ENCODE measurements at places on chromosomes 2 and 18. TPM values are rescaled to one million over a fixed set of nuclear protein-coding genes. Genes with fewer than 3 reads are reported as not detected.

The SLC4A3 gene
- not detected for total RNA-seq

The RIT2 gene
- total RNA-seq: not detected

The DSEL gene
- 0.10 TPM for total RNA-seq

DNA sequence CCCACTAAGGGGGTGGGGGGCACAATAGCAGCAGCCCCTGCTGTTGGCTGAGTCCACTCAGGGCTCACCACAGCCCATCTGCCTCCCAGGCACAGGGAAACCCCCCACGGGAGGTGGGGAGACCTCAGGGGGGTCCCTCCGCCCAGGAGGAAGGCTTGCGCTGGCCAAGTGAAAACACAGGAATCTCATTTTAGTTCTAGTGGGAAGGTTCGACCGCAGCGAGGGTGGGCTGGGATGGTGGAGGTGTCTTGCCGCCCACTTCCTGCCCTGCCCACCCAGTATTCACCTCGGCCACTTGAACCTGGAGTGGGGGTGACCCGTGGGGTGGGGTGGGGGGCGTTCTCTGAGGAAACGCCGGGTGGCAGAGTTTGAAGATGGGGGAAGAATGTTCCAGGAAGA, 6.9 kb upstream of the BOK start:
- peaks cover 41% of the 10 kb centered on the region for H3K27me3 ChIP-seq
- H3K4me1 ChIP-seq: no peaks in the 10 kb centered on the region
- H3K36me3 ChIP-seq: peaks cover under 1% of the 10 kb centered on the region
- no peak overlapping the region for H3K27ac ChIP-seq
- DNase-seq: no peak

- peaks cover 91% of the 10 kb centered on the region for H3K36me3 ChIP-seq
- no peak overlapping the region for H3K4me3 ChIP-seq
- H3K4me1 ChIP-seq: no peaks in the 10 kb centered on the region
Measured at GRCh38 chr2:10655499-10656225, 34.1 kb downstream of the NOL10 start.

GRCh38 chr2:178267660-178268059, 73.3 kb downstream of the OSBPL6 start:
- no peak overlapping the region for H3K27ac ChIP-seq
- H3K27me3 ChIP-seq: no peaks in the 10 kb centered on the region
- no peak for DNase-seq
- H3K36me3 ChIP-seq: no peaks in the 10 kb centered on the region
- no peak overlapping the region for H3K4me3 ChIP-seq

DNA sequence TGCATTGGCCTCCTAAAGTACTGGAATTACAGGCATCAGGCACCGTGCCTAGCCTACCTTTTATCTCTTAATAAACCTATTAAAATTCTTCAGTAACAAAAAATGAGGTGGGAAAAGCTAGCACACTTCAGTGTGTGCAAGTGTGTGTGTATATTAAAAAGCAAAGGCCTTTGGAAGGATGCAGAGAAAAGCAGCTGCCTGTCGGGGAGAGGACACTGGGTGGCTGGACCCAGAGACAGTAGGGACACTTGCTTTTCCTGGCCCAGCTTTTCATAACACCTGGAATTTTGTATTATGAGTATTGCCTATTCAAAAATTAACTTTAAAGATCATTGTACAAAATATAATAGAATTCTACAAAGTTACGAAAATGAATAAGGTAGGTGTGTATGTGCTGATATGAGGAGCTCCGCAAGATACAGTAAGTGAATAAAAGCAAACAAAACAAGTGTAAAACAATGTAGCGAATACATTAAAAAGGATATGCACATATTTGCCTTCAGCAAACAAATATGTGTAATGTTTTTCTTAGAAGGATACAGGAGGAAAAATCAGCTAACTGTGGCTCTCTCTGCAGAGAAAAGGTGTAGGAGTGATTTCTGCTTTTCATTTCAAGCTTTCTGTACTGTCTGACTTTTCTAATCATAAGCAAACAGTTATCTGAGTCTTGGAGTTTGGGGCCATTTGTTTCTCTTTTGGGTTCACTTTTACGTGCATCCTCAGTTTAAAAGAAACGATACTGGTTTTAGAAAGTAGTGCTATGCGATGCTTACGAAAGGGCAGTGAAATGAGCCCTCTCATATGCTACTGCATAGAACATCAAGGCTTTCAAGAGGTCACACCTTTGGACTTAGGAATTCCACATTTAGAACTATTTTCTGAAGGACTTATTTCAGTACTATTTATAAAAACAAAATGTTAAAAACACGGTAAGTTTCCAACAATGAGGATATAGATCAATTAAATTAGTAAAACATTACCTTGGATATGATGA, 70.8 kb downstream of the USP40 start:
- H3K4me3 ChIP-seq: no peak overlapping the region
- no peak overlapping the region for H3K27ac ChIP-seq
- peaks cover 42% of the 10 kb centered on the region for H3K36me3 ChIP-seq
- no peak for DNase-seq
- no peaks in the 10 kb centered on the region for H3K27me3 ChIP-seq
- peaks cover 12% of the 10 kb centered on the region for H3K4me1 ChIP-seq

DNA sequence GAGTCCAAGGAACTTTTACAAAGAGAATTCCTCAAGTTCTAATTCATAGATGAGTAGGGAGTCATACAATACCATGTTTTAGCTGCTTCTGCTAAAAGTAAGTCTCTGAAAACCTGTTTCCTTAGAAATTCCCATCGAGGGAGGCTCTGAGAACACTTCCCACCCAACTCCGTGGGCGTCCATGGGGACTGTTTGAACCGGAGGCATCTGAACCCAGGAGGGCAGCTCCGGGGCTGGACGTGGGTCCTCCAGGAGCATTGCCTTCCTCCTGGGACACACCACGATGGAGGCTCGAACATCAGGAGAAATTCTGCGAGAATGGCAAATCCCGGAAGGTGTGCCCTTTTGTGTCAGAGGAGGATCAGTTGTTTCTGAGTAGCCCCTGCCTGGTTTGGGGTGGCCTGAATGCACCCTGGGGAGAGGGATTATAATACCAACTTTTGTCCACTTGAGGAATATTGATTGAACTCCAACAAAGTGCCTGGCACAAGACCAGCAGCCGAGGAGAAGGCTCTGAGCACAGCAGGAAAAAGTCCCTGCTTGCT, 327.5 kb upstream of the SALL3 start:
- H3K27me3 ChIP-seq: no peaks in the 10 kb centered on the region
- DNase-seq: no peak
- H3K4me3 ChIP-seq: no peak overlapping the region

- H3K4me3 ChIP-seq: no peak overlapping the region
- no peaks in the 10 kb centered on the region for H3K36me3 ChIP-seq
- peaks cover 9% of the 10 kb centered on the region for H3K4me1 ChIP-seq
- H3K27ac ChIP-seq: no peak overlapping the region
Measured at GRCh38 chr18:9330419-9330818, 4.2 kb upstream of the TWSG1 start.

GRCh38 chr2:74552914-74553811, 579 bp downstream of the LOXL3 start:
- peak overlapping the region; percentile 72 for H3K27ac ChIP-seq
- peak overlapping the region; percentile 77 for H3K4me3 ChIP-seq
- H3K4me1 ChIP-seq: peaks cover 37% of the 10 kb centered on the region
- DNase-seq: no peak
- peaks cover 16% of the 10 kb centered on the region for H3K36me3 ChIP-seq
- peaks cover 10% of the 10 kb centered on the region for H3K27me3 ChIP-seq

- H3K36me3 ChIP-seq: no peaks in the 10 kb centered on the region
- no peaks in the 10 kb centered on the region for H3K4me1 ChIP-seq
- no peak overlapping the region for H3K4me3 ChIP-seq
- DNase-seq: no peak
Measured at GRCh38 chr18:11533942-11534496, 75.4 kb upstream of the SLC35G4 start.

DNA sequence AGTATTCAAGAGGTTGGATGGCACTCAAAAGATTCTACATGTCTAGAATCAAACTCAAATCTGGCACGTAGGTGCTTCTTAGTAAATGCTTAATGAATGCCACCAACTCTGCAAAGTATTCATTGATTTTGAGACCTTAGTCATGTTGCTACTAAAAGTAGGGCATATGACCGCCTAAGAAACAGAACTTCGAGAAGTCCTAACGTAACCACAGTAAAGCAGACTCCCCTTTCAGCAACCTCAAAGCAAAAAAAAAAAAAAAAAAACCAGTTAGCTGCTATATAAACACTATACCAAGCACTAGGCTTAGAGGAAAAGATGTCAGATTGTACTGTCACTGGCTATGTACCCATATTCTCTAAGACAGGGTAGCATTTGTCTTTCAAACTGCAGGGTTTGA, 33.9 kb downstream of the PTCD3 start:
- no peak for DNase-seq
- no peaks in the 10 kb centered on the region for H3K27me3 ChIP-seq
- H3K36me3 ChIP-seq: peaks cover 92% of the 10 kb centered on the region
- H3K27ac ChIP-seq: no peak overlapping the region

GRCh38 chr18:22728481-22729105, 204.5 kb upstream of the RBBP8 start:
- no peaks in the 10 kb centered on the region for H3K4me1 ChIP-seq
- H3K27me3 ChIP-seq: peaks cover 6% of the 10 kb centered on the region
- no peak overlapping the region for H3K27ac ChIP-seq
- H3K4me3 ChIP-seq: no peak overlapping the region

The COX7A2L gene
- total RNA-seq: 86.4 TPM

The B3GNT7 gene
- total RNA-seq: 23.7 TPM

The ASAP2 gene
- total RNA-seq: not detected

DNA sequence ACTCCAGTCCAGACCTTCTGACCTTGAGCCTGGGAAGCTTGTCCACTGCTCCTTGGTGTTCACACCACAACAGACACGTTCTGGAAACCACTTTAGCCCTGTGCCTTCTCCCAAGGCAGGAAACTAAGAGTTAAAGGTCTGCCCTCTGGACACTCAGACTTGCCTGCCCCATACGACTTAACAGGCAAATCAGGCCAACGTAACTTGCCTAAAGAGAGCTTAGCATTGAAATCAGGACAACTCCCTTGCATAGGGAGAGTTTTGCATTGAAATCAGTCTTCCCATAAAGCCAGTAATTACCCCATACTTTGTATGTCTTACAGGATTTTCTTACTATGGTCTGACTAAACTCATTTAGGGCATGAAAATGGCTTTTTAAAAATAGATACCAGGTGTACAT, 18.5 kb downstream of the NFE2L2 start:
- no peak overlapping the region for H3K4me3 ChIP-seq
- H3K27ac ChIP-seq: peak overlapping the region; percentile 24
- no peaks in the 10 kb centered on the region for H3K27me3 ChIP-seq

- DNase-seq: no peak
- H3K27me3 ChIP-seq: peaks cover 12% of the 10 kb centered on the region
- no peak overlapping the region for H3K4me3 ChIP-seq
- no peak overlapping the region for H3K27ac ChIP-seq
- no peaks in the 10 kb centered on the region for H3K36me3 ChIP-seq
Measured at GRCh38 chr2:95359031-95359430, 43.5 kb upstream of the FAHD2A start.

GRCh38 chr18:36629836-36630235, 199.0 kb downstream of the TPGS2 start:
- no peaks in the 10 kb centered on the region for H3K36me3 ChIP-seq
- no peak for DNase-seq
- no peak overlapping the region for H3K27ac ChIP-seq
- H3K4me1 ChIP-seq: no peaks in the 10 kb centered on the region

DNA sequence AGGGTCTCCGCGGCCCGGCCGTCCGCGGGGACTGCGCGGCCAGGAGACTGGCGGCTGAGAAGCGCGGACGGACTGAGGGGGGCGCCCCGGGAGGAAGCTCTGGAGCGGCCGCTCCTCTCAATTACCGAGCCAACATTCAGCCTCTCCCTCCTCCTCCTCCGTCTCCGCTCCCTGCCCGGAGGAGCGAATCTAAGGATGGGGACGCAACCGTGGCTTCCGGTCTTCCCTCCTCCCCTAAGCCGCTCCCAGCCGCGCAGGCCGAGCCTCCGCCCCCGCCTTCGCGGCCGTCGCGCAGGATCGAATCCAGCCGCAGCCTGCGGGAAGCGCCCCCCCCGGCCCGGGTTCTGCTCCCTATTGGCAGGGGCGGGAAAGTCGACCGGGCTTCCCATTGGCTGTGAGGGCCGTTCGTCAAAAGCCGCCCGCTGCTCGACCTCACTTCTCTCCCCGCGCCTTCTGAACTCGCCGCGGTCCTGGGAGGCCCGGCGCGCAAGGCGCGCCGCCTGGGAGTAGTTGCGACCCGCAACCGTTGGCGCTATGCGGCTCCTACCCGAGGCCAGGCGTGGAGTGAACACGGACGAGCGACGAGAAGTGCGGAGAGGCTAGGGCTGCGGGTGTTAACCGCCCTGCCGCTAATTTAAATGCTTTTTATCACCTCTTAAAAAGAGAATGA, at the start of gene HNRNPLL:
HNRNPLL (minus strand) TSS at position 197 of the 670 bp plus-strand sequence. CDS start 302 bp downstream, outside the sequence.
- peaks cover 2% of the 10 kb centered on the region for H3K36me3 ChIP-seq
- H3K4me3 ChIP-seq: peak within 1 kb of the TSS; percentile 89

The GTF2A1L gene
- total RNA-seq: not detected

DNA sequence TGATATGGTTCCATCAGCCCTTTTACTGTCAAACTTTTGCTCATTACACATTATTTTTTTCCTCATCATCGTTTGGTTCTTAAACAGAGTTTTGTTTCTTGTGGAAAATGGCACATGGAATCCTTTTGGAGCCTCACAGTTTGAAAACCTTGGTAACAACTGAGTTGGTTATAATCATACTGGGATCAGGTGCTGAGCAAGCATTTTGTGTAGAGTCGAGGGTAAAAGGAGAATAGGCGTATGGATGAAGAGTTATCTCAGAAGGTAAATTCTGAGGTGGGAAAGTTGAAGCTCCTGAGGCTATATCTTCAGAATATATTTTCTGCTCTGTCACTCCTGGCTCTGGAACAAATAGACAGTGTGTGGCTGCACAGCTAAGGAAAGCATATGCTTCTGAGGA, 274.0 kb upstream of the DSEL start:
- H3K27me3 ChIP-seq: no peaks in the 10 kb centered on the region
- DNase-seq: no peak
- no peak overlapping the region for H3K27ac ChIP-seq
- H3K36me3 ChIP-seq: no peaks in the 10 kb centered on the region
- H3K4me1 ChIP-seq: no peaks in the 10 kb centered on the region

DNA sequence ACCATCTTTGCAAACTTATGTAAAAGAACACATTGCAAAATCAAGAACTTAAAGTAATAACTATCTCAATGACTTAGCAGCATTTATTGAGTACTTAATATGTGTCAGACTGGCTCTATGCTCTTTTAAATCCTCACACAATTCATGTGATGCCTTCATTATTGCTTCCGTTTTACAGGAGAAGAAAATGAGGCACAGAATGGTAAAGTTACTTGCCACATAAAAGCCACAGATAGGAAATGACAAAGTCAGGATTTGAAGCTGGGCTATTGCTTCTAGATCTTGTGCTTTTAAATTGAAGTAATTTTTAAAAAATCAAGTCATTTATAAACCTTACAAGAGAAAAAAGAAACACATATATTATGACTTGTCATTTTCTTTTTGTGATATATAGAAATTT, 174.2 kb downstream of the WDR7 start:
- H3K36me3 ChIP-seq: peaks cover 22% of the 10 kb centered on the region
- DNase-seq: no peak
- H3K27me3 ChIP-seq: no peaks in the 10 kb centered on the region
- peaks cover 3% of the 10 kb centered on the region for H3K4me1 ChIP-seq

The PAX3 gene
- total RNA-seq: not detected
